NCI-H446 treated with DMSO at 0.1 percent for 48 hours (cell line): ENCODE measurements at places on chromosomes 1 and 21.
A peak's percentile ranks its signal among the peaks of the same experiment; 100 is the strongest.

DNA sequence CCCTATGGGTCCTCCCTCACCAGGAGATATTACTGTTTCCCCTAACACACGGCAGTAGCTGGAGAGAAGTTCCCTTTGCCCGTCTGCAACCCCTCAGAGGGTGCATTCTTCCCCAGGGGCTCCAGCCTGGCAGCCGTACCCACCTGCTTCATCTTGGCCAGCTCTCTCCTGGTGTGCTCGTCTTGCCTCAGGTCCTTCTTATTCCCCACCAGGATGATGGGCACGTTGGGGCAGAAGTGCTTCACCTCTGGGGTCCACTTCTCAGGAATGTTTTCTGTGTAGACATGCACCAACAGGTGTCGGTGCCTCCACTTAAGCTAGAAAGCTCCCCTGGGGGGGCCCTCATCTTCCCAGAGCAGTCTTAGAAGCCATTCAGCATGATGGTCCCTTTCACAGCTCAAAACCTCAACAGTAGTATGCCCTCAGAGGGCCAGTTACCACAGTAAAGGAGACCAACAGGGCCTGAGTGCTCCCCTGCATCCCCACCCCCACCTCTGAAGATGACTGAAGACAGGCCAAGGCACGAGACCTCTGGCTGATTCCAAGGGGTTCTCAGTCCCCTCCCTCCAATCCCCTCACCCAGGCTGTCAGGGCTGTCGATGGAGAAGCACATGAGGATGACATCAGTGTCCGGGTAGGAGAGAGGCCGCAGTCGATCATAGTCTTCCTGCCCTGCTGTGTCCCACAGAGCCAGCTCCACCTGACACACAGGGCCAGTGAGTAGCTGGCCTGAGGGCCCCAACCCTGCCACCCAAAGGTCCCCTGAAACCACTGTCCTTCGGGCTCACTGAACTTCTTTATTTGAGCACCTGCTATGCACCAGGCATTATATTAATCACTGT lies 4.3 kb downstream of the RHOC start:
- no peak for DNase-seq

DNA sequence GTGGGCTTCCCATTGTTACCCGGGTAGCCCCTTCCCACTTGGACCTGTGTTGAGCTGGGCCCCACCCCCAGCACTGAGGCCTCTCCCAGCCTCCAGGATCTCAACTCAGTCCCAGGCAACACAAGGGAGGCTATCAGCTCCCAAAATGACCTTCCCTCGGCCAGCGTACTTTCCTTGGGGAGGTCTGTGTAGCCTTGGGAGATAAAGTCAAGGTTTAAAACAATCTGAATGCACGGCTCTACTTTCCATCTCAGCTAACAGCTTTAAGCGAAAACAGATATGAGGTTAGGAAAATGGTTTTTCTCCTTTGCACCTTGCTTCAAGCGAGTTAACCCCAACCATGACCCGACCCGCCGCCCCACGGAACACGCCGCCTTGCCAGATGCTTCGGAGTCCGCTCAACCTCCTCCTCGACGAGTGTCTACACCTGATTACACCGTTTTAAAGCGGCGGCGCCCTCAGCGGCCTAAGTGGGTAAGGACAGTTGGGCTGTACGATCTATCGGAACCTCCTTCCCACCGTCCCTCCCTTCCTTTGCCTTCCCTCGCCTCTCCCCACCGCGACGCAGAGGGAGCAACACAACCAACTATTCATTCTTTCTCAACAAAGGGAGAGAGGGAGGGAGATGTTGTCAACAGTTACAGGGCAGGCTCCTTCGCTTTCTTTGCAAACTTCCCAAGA lies 1.1 kb downstream of the BCAR3 start:
- DNase-seq = peak; percentile 66

DNA sequence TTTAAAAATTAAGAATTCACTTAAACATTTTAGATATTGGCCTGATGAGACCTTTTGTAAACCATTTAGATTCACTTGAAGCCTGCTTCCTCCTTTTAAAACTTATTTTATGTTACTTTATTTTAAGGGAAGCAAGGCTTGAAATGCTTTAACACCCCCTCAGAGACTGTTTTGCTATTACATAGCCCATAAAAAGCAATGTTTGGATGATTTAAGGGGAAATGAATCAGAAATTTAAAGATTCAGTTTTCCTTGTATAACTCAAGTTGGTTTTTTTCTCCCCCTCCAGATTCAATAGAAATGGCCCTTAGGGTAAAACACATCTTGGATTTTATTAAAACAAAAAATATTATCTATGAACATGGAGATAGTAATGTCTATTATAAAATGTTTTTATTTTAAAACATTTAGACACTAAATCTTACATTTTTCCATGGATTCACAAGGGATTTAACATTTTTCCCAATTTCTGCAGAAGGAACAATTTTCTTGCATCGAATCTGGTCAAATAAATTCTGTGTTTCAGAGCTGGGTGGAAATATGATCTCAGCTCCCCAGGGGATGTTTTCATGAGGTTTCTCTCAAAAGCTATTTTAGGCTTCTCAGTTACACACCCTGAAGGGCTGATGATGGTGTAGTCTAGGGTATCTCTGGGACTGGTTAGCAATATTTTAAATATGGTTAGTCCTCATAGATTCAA lies 69.3 kb upstream of the WARS2 start:
- DNase-seq = no peak

DNA sequence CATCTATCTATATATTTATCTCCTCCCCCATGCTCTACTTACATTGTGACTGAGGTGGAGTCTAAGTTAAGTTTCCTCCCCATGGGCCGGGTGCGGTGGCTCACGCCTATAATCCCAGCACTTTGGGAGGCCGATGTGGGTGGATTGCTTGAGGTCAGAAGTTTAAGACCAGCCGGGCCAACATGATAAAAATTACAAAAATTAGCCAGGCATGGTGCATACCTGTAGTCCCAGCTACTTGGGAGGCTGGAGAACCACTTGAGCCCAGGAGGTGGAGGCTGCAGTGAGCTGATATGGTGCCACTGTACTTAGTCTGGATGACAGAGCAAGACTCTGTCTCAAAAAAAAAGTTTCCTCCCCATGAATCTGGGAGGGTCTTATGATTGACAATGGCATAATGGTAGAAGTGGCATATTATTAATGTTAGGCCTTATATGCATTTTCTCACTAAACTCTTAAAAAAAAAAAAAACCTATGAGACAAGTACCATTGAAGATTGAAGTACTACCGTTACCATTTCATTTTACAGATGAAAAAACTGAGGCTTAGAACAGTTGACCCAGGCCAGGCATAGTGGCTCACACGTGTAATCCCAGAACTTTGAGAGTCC lies 11.2 kb downstream of the F11R start:
- no peak for DNase-seq

- no peak for DNase-seq
Measured at GRCh38 chr1:243402868-243403267, 147.0 kb downstream of the SDCCAG8 start.

GRCh38 chr1:11248169-11248568 lies 14.2 kb downstream of the MTOR start:
- DNase-seq = no peak

- no peak for DNase-seq
Measured at GRCh38 chr21:29296446-29296845, 2.3 kb upstream of the BACH1 start.

DNA sequence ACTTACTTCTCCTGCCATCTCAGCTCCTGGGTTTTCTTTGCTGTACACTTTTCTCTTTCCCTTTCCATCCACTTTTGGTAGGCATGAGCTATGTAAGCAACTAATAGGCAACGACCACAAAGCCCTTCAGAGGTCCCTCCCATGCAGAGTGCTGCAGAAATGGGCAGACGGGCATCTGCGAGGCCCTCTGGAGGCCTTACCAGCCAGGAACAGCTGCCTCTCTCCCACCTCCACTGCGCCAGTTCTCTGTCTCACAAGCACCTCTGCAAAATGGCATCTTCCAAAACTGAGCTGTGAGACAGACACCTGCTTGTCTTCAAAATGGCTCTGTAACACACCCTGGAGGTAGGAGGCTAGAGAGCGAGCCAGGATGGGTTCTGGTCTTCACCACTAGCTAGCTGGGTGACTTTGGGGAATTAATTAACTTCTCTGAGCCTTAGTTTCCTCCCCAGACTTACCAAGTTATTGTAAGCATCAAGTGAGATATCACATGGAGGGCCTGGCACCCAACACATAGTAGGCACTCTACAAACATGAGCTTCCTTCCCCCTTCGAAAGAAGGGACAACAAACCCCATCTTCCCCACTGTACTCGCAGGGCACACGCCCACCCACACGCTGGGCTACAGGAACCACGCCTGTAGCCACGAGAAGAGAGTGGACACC lies 62.0 kb downstream of the BCAR3 start:
- no peak for DNase-seq

DNA sequence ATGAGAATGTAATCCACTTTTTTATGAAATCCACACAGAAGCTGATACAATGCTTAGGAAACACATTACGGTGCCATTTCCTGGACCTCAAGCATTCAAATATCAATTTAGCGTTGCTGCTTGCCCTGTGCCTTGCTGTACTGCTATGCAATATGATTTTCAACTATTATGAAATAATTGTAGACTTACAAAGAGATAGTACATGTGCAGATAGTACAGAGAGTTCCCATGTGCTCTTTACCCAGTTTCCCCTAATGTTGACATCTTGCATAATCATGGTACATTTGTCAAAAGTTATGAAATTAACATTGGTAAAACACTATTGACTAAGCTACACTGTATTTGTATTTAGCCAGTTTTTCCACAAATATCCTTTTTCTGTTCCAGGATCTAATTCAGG lies 37.7 kb upstream of the PTBP2 start:
- no peak for DNase-seq
